ENCODE measurements at places on chromosomes 12 and 14.

GRCh38 chr14:102095871-102096568, 9.2 kb upstream of the HSP90AA1 start:
- no peak for DNase-seq

GRCh38 chr12:122437656-122438121, 15.2 kb upstream of the CLIP1 start:
- DNase-seq = peak; percentile 88

DNA sequence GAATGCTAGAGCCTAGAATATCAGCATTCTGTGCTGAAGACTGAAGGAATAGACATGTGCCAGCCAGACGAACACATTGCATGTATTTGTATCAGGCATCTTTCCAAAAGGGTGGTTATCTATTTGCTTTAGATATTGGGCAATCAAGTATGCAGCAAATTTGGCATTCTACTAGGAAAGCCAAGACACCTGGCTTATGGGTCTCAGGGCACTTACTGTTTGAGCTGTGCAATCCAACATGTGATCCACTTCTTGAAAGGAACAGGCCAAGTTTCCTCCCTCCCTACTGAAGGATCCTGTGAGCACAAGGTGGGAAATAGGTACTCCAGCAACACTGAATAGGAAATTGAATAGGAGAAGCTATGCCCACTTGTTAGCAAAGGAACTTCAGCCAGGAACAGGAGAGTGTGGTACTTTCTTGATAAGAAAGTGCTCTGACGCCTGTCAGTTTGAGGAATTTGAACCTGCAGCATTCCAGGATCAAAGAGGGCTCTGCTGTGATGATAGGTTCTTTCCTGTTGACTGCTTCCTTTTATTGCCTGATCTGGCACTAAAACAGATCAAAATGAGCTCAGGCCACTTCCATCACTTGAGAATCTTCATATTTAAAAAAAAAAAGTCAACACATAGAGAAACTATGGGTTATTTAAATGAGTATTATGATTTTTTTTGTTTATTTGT, 20.6 kb downstream of the OR6S1 start:
- DNase-seq = no peak

- DNase-seq = no peak
Measured at GRCh38 chr14:92729634-92730358, 18.6 kb downstream of the LGMN start.

DNA sequence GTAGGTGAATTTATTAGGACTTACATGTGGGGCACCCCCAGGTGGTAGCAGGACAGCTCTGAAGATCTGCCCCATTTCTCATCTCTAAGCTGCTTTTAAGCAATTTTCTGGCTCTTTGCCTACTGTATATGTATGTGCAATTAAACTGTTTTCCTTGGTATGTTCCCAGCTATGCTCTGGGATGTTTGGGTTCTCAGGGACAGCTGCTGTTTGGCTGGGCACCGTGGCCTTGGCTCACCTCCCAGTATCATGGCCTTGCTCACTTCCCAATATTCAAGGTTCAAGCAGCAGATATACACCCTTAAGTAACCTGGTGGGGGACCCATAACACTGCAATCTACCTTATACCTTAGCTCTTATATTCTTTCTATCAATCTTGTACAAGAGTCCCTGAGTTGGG, 53.7 kb upstream of the KITLG start:
- DNase-seq = no peak

GRCh38 chr12:46364777-46365580, 7.6 kb downstream of the SLC38A2 start:
- DNase-seq = no peak

GRCh38 chr12:8156416-8156815, 399 bp upstream of the ZNF705A start:
- no peak for DNase-seq

- no peak for DNase-seq
Measured at GRCh38 chr14:104320611-104321086, 182.3 kb downstream of the KIF26A start.

DNA sequence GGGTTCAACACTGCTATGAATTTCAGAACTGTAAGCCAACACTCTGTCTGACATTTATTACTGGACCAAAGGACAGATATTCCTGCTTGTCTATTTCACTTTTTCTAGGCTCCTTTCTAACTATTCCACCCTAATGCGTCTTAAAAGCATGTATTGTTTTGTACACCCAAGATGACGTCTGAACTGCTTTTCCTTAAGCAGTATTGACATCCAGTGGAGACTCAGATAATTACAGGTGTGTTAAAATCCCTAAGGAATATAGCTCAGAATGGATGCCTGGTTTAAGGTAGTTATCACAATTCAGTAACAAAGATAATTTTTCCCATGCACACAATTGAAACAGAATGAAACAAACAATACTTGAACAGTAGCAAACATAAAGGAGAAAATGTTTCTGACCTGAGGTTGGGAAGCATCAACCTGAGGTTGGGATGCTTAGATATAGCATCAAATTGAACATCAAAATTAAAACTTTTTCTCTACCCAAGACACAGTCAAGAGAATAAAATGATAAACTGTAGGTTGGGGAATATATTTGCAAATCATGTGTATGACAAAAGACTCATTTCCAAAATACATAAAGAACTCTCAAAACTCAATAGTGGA, 93.7 kb upstream of the PTPRR start:
- DNase-seq = peak; percentile 61

GRCh38 chr12:18926188-18926587, 188.3 kb downstream of the CAPZA3 start:
- DNase-seq = peak; percentile 85

DNA sequence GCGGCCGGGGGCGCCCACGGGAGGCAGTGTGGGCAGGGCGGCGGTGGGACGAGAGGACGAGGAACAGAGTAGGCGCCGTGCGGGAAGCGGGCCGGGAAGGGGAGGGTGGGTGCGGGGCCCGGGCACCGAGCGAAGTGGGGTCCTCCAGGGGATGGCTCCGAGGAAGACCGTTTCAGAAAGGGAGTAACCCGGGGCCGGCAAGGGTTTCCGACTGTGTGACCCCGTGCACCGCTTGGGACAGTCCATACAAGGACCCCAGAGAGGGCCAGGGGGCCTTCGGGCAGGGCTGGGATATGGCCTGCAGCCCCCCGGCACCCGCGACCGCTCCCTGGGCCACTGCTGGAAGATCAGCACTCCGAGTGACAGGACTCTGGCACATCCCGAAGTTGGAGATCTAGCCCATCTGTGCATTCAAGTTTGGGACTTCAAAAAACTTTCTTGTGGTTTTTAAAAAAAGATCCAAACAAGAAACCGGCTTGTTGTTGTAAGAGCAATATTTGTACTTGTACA, 448 bp downstream of the TSPAN9 start:
- no peak for DNase-seq

DNA sequence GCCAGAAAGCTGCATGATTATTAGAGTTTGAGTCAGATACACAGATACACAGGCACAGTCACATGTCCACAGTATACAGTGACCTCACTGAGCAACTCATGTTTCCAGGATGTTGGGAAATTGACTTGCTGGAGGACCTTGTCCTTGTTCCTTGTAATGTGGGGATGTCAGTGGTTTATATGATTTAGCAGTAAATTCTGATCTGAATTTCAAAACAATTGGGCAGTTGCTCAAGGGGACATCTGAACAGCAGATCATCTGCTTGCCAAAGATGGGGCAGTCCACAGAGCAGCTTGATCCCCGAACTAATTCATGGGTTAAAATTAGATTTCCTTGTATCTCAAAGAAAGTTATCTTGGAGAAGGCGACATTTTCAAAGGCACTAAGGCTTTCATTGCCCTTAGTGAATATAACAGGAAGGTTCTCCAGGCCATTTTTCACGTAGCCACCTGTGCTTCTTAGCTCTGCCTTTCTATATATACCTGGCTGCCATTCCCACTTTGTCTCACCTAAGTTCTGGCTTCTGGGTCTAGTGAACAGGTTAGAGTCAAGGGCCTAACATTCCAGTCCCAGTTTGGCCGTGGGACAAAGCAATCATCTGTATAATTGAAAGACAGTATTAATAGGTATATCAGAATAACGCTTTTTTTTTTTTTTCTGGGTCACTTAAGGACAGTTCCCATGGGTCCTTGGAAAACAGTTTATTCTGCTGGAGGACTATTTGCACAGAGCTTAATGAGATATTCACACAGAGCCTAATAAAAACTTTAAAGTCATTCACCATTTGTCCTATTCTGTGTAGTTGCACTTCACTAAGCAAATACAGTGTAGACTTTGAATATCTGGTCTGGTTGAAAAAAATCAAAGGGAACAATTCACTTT, 64.9 kb upstream of the STRN3 start:
- DNase-seq = no peak

GRCh38 chr14:67432050-67432564, 20.1 kb upstream of the PLEK2 start:
- DNase-seq = peak; percentile 23

- DNase-seq = no peak
Measured at GRCh38 chr14:99936056-99936455, 129.2 kb upstream of the EVL start.

- DNase-seq = no peak
Measured at GRCh38 chr14:39145266-39145966, 24.7 kb downstream of the TRAPPC6B start.

GRCh38 chr12:3980504-3981272, 107.5 kb upstream of the PARP11 start:
- no peak for DNase-seq

DNA sequence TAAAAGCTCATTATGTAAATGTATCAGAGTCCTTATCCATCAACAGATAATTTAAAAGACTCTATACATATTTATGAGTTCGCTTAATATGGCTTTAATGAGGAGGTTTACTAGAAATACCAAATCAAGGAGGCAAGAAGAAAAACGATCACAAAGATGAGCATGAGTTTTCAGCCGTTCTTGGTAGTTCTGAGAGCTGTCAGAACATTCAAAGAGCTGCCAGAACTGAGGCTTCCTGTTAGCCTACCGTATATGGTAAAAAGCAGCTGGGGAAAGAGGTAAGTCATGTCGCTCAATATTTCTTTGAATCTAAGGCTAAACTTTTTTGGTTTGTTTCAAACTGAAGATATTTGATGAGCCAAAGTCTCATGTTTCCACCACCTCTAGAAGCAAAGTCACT, 115.3 kb upstream of the PLXNC1 start:
- DNase-seq = no peak

GRCh38 chr14:93693914-93694313, 94.4 kb downstream of the PRIMA1 start:
- no peak for DNase-seq

DNA sequence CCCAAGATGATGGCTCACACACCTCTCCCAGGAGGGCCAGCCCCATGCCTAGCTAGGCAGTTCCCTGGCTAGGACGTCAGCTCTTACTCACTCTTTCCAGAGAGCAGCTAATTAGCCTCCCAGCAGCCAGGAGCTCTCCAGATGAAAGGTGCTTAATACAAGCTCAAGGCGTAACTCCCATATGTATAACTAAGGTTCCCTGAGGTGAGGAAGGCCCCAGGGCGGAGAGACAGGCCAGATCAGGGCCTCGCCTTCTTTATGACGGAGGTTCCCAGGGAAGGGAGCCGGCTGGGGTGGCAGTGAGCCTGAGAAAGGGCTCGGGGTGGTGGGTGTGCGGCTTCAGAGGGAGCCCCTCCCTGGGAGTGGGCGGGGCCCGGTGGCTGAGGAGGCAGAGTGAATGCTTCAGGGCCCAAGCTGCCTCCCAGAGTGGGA, 26.4 kb upstream of the ZFP36L1 start:
- no peak for DNase-seq

- DNase-seq = peak; percentile 45
Measured at GRCh38 chr12:109797905-109798669, 35.1 kb downstream of the TRPV4 start.
